ENCODE measurements at places on chromosomes 12 and 14.
A peak's percentile ranks its signal among the peaks of the same experiment; 100 is the strongest.

DNA sequence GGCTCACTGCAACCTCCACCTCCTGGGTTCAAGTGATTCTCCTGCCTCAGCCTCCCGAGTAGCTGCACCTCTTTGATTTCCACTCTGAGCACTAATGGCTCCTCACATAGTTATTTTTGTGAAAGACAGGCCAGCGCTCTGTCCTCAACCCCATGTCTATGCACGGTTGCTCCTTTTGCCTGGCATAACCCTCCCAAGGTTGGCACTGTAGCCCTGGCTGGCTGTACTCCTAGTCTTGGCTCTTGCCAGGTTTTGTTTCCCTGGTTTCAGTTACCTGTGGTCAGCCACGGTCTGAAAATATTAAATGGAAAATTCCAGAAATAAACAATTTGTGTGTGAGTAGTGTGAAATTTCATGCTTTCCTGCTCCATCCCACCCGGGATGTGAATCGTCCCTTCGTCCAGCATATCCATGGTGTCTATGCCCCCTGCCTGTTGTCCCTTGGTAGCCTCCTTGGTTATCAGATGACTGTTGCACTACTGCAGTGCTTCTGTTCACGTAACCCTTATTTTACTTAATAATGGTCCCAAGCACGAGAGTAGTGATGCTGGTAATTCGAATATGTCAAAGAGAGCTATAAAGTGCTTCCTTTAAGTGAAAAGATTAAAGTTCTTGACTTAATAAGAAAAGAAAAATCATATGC is 12.3 kb upstream of the DCD start:
- DNase-seq = no peak

GRCh38 chr14:53894456-53894855 is 62.2 kb downstream of the BMP4 start:
- DNase-seq = no peak

GRCh38 chr12:128644664-128645296 is 179.0 kb downstream of the SLC15A4 start:
- peak; percentile 18 for DNase-seq

- DNase-seq = no peak
These were observed 6.8 kb downstream of the CCDC198 start for GRCh38 chr14:57486767-57487379.

- no peak for DNase-seq
These were observed at the start of gene SLC10A1 for GRCh38 chr14:69796797-69797500. Gene SLC10A1, minus strand, starts transcription at chr14:69797241. Its CDS starts 86 bp downstream, at chr14:69797155.

GRCh38 chr12:88538250-88538649 is 42.0 kb downstream of the KITLG start:
- DNase-seq = no peak

DNA sequence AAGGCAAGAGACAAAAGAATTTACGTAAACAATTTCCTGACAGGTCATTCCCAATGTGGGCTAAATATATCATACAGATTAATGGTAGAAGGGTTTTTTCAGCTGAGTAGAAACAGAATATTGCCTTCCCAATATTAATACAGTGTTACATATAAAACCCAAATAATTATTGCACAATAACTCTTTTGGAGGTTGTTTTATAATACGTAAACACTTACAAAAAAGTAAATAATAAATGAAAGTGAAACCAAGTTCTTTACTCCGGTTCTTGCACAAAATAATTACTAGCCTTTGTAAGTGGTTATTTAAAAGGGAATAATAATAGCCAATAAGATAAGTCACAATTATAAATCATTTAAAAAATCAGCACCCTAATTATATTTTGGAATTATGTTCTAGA is 118.6 kb upstream of the SSTR1 start:
- no peak for DNase-seq

DNA sequence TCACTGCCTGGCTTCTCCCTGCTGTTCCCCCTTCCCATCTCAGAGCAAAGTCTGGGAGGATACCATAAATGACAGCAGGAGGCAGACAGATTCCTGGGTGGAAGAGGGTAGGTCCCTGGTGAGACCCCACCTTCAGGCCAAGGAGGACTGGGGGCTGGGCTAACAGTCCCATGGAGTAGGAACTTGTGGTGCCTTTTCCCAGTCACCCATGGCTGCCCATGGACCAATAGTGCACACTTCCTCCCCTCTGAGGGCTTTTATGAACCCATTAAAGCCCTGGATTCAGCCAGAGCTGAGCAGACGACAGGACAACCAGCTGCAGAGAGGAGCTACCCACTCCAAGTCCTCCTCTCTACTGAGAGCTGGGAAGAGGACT is 36.6 kb upstream of the OR5AU1 start:
- DNase-seq = no peak

DNA sequence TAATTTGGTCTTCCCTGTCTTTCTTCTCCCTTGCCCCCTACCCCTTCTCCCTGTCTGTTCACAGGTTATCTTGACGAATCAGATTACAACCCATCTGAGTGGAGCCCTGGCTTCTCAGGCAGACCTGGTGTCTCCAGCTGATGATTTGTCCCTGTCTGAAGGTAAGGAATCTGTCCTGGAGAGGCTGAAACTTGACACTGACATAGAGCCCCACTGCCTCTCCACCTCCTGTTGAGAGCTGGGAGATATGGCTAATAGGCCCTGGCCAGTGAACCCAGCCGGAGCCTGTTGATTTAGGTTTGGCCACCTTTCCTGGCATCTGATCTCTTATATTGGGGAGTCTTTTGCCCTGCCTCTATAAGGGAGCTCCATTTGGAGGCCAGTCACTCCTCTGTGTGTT is 472.2 kb downstream of the RAD51B start:
- DNase-seq = no peak

- DNase-seq = no peak
These were observed 174.9 kb downstream of the FOXN3 start for GRCh38 chr14:89241934-89242651.

DNA sequence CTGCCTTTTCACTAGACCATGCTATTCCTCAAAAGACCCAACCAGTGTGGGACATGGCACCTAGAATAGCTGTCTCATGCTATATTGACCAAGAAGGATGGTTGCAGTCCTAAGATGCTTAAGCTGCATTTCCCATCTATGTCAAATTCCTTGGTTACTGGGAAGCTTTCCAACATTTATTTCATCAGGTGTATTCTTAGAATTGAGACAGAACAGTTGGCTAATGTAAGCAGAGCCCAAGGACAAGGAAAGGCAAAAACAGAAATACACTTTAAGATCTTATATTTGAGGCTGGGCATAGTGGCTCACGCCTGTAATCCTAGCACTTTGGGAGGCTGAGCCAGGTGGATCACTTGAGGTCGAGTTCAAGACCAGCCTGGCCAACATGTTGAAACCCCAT is 24.7 kb downstream of the ARG2 start:
- no peak for DNase-seq

DNA sequence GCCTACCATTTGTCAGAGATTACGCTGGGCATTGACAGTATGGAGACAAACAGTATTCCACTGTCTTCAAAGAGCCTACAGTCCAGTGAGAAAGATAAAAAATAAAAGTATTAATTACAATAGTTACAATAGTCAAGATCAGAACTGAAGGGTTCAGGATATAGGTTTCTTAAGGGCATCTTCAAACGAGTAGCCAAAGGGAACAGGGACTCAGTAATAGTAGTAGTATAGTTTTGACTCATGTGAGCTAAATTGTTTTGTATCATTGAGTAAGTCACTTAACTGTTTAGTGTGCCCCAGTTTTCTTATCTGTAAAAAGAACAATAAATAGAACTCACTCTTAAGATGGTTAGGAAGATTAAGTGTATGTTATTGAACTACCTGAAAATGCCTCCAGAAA is 123.6 kb downstream of the METTL25 start:
- DNase-seq = no peak

- DNase-seq = no peak
These were observed 669 bp downstream of the FANCM start for GRCh38 chr14:45136399-45136798.

DNA sequence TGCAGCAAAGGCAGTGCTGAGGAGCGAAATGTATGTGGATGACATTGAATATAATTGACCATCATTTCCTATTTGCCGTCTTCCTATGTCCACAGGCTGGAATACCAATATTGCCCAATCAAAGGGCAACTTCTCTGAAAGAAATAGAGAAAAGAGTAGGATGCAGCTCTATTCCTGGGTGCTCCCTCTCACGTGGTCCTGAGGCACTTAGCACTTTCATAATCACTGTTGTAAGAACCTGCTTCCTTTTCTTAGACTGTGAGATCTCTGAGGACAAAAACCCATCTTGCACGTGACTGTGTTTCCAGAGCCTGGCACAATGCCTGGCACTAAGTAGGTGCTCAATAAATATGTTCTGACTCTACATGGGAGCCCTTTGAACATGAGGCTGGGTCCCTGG is 122.7 kb upstream of the CPM start:
- no peak for DNase-seq

DNA sequence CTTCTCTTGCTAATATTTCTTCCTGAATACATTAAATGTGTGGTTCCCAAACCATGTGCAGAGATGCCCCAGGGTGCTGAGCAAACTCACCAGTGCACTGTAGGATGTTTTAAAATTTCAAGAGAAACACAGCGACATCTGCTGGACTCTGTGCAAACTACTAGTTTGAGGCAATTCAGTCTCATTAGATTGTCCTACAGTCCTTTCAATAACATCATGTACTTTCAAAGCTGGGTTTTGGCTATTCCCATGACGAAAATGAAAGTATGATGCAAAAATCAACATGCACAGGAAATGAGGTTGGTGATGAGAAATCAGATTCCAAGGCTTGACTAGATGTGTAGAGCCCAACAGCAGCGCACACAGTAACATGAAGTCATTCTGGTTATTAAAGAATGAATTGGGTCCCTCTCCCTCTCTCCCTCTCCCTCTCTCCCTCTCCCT is 66.3 kb downstream of the CLIP1 start:
- DNase-seq = peak; percentile 30

- DNase-seq = no peak
These were observed 261.4 kb upstream of the USP15 start for GRCh38 chr12:61998791-61999190.

DNA sequence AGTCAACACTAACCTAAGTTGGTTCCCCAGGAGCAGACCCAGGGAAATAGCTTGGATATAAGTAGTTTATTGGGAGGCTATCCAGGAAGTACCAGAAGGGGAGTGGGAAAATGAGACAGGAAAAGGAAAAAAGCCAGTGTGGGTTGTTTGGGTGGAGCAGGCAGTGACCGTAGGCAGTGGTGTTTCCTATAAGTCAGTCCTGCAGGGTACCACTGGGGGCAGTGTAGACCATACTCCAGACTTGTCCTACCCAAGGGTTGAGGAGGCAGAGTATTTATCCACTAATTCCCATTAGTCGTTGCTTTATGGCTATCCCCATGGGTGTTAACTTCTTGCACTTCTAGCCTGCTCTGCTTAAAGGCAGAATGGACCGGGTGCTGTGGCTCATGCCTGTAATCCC is 6.4 kb upstream of the CCDC60 start:
- peak; percentile 25 for DNase-seq

DNA sequence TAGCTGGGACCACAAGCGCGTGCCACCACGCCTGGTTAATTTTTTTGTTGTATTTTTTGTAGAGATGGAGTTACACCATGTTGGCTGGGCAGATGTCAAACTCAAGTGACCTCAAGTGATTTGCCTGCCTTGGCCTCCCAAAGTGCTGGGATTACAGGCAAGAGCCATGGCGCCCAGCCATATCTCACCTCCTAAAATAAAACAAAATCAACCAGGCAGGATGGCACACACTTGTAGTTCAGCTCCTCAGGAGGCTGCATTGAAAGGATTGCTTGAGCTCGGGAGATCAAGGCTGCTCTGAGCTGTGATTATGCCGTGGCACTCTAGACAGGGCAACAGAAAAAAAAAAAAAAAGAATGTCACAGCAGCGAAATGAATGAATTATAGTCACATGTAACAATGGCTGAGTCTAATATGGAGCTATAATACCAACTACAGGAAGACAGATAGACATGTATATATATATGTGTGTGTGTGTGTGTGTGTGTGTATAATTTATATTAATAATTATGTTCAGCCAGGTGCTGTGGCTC is 19.3 kb upstream of the TMEM120B start:
- DNase-seq = no peak

DNA sequence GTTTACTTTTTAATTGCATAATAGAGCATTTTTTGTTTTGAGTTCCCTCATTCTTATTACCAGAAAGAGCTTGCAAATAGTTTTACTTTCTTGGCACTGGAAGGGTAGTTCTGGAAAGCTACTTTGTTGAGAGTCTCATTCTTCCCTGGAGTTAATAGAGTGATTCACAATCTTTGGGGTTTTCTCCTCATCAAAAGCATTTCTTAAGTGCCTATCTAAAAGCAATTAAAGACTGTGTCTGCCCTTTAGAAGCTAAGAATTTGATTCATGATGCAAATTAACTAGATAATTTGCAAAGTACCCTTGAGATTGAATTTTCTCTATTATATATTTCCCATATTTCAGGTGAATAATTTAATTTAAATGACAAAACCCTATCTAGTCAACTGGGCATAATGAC is 8.1 kb upstream of the BMAL2 start:
- DNase-seq = no peak

- DNase-seq = no peak
These were observed 130.8 kb upstream of the RAP1B start for GRCh38 chr12:68479896-68480291.

DNA sequence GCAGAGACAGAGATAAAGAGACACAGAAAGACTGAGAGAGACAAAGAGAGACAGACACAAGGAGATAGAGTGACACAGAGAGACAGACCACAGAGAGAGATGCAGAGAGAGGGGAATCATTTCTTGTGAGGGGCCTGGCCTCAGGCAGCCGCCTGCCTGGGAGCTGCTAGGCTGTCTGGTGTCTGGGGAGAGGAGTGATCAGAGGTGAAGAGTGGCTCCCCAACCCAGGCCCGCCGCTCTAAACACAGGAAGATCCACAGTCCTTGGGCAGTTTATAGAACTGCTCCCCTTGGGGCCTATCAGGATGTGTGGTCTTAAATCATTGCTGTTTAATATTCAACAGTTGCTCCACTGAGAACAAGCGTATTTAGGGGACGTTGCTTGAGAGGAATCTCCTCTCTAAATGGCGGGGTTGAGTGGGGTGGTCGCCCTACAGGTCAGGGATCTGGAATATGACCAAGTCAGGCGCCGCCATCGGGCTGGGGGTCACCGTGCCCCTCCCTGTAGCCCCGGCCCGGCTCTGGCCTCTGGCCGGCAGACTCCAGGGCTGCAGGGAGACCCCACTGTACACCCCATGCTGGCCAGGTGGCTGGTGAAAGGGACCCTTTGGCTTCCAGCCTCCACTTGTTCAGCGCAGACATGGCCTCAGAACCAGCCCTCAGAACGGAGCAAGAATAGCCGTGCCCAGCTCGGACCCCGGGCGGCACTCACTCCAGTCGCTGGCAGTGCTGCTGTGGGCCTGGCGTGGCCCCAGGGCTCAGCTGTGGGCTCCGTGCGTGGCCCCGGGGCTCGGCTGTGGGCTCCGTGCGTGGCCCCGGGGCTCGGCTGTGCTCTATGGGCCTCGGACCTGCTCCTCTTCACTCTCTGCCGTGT is 89.4 kb downstream of the GALNT9 start:
- DNase-seq = no peak

- DNase-seq = no peak
These were observed 222.3 kb upstream of the NOVA1 start for GRCh38 chr14:26820138-26820537.

DNA sequence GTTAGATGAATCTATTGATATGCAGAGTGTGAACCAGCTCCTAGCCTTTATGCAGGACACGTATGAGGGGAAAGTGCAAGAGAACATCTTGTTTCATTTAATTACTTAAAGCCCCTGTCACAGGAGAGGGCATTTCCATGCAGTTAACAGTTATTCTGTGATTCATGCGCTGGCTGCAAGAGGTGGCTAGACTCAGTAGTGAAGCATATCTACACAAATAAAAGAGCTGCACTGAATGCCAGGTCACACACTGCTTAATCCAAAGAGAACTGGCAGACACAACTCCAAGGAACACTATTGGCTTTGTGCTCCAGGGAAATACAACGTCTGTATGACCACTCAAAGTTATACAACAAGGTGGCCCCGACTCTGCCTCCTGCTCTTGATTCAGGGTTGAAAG is 394.1 kb downstream of the C12orf75 start:
- no peak for DNase-seq
